ENCODE measurements at places on chromosomes 1 and 21.

DNA sequence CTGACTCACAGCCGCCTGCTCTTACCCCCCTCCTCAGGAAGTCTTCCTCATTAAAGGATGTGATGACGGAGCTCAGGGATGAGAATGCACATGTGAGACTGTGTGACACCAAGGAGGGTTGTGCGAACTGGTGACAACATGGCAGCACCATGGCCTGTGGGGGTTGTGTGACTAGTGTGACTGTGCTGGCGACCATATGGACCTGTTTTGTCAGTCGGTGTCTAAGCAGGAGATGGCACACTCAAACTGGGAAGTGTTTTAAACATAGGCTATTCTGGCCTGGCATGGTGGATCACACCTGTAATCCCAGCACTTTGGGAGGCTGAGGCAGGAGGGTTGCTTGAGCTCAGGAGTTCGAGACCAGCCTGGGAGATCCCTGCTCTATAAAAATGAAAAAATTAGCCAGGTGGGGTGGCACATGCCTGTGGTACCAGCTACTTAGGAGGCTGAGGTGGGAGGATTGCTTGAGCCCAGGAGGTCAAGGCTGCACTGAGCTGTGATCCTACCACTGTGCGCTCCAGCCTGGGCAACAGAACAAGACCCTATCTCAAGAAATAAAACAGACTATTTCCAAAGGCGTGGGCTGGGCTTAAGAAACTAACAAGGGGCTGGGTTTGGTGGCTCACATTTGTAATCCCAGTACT is 7.4 kb downstream of the TRNP1 start:
- DNase-seq: no peak

DNA sequence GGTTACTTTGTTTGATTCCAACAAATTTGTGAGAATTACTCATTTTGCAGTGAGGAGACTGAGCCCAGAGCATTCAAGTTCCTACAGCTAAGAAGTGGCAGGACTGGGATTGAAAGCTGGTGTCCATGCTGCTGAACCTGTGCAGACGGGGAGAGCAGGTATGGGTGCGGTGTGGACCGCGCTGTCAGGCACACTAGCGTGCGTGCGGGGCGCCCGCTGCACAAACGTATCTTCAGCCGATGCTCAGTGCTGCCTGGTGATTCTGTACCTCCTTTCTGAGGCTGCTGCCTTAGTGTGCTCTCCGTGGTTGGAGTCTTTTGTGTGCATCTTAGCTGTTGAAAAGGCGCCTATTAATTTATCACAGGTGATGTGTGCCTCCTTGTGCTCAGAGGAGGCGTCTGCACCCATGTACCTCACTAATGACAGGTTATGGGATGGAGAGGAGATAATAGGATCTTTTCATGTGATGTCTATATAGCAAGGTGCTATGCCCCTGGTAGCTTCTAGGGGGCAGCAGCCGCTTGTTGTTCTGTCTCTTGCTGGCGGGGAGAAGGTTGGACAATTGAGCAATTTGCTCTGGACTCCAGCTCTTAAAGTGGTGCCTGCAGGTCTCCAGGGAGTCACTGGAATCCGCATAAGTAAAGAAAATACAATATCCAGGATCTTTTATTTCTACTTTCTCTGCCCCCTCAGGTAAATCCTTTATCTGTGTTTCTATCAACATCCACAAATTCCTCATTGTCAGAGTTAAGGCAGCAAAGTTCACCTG is 32.5 kb downstream of the PEX14 start:
- DNase-seq: peak; percentile 73

- DNase-seq: no peak
These were observed at the start of gene PTPRC for GRCh38 chr1:198638894-198639635. TSS of gene PTPRC (plus strand) at chr1:198639040. CDS start at chr1:198639269, 229 bp downstream.

DNA sequence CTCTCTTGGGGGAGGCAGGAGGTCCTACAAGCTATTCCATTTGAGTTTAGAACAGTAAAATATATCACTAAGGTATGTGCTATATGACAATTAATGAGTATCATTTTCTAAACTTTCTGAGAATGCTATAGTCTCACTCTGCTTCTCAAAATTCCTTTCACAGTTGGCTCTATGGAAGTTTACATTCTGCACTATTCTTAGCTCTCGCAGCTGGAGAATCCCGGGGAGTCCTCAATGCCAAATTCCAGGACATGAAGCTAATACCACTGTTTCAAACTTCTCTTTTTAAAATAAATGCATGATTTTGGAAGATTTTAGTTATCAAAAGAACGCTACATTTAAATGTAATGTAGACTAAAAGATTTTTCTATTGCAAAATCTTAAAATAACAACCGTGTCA is 22.4 kb upstream of the PALMD start:
- DNase-seq: no peak

DNA sequence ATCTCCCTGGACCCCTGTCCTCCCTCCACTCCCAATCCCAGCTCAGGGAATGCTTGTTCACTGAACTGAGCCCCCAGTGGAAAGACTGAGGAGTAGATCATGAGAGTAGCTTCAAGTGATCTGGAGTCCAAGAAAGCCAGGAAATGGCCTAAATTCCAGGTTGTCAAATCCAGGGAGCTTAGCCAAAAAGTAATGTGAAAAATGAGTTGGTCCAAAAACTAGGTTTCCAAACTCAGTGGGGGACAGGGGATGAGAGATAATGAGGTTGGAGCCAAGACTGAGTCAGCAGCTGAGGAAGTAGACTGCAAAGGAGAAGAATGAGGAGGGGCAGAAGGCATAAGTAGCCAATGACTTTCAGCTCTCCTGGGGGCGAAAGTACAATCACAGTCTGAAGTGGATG is 284.1 kb upstream of the BEND5 start:
- DNase-seq: no peak

GRCh38 chr1:203407296-203407695 is 56.4 kb upstream of the FMOD start:
- DNase-seq: no peak

GRCh38 chr1:32636914-32637645 is 13.3 kb downstream of the ZBTB8OS start:
- no peak for DNase-seq

DNA sequence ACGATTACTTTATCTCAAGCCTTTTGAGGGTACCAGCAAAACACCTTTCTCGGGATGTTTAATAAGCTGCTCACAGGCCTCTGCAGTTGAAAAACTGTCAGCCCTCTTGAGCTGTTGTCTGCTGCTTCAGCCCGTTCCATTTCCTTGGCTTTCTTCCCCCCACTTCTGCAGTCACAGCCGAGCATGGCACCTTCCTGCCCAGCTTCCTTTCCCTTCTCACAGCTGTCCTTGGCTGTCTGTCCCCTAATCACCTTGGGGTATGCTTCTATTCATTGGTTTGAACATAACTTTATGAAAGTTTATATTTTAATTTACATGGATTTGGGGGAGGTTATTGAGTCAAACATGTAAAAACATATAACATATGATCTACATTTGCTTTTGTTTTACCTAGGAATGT is 6.9 kb upstream of the PROX1 start:
- DNase-seq: no peak

- no peak for DNase-seq
These were observed 360.4 kb upstream of the LYPLAL1 start for GRCh38 chr1:218813237-218813636.
